Erythroblast (primary cell): ENCODE measurements at places on chromosomes 7 and 10.
A peak's percentile ranks its signal among the peaks of the same experiment; 100 is the strongest.

DNA sequence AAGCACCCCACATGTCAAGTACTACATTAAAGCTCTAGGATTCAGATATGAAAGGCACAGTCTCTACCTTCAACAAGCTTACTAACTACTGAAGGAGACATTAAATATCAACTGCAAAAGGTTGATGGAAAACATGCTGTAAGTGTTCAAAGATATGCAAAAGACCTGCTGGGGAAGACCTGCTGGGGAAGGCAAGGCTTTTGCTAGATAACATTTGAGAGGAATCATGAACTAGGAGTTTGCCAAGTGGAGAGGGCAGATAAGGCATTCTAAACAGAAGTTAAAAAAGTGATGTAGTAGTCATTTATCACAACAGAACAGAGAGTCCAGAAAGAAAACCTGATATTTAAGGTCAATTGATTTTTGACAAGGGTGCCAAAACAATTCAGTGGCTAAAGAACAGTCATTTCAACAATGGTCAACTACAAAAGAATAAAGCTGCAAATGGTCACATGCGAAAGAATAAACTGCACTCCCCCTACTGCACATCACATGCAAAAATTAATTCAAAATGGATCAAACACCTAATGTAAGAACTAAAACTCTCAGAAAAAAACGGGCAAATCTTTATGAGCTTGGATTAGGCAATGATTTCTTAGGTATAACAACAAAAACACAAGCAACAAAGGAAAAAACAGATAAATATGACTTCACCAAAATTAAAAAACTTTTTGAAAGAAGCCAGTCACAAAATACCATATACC is 23.0 kb upstream of the MSS51 start:
- peak; percentile 92 for DNase-seq

DNA sequence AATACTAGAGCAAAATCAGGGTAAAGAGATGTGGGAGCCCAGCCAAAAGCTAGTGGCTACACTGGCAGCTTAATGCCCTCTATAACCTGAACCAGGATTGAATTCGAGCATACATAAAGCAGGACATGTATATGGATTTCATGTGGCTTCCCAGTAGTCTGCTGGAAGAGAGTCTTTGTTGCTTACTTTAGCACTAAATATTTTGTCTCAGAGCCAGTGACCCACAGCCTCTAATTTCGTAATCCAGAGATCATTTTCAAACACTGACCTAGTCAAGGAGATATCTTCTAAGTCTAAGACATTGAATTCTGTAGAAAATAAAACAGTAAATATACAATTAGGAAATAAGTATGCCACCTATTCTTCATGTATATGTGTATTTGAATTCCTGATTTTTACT is 64.2 kb upstream of the GNAI1 start:
- DNase-seq: no peak

GRCh38 chr7:158819571-158820203 is 9.6 kb downstream of the ESYT2 start:
- DNase-seq: peak; percentile 70

DNA sequence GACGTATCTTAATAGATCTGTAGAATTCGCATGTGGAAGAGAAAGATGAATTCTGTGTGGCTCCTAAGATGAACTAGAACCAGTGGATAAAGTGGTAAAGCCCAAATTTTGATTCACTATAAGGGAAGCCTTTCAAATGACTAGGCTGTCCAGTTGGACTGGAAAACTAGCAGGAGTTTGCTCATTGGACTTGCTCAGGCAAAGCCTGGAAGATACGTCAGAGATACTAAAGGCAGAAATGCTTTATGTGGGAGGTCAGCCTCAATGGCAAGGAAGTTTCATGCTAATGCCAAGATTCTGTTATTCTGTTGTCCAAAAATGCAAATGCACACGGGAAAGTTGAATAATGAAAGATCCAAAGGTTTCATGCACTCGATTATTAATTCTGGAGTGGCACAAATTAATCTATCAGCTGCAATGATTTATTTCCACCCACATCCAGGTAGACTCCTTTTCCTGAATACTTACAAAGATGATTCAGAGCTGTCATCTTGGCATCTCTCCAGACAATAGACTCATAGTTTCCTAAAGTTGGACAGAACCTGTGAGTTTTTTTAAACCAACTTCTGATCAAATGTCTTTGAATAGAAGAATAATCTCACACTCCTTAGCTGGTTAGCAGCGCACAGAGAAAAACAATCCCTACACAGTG is 20.5 kb upstream of the PPP1R3C start:
- DNase-seq: no peak

DNA sequence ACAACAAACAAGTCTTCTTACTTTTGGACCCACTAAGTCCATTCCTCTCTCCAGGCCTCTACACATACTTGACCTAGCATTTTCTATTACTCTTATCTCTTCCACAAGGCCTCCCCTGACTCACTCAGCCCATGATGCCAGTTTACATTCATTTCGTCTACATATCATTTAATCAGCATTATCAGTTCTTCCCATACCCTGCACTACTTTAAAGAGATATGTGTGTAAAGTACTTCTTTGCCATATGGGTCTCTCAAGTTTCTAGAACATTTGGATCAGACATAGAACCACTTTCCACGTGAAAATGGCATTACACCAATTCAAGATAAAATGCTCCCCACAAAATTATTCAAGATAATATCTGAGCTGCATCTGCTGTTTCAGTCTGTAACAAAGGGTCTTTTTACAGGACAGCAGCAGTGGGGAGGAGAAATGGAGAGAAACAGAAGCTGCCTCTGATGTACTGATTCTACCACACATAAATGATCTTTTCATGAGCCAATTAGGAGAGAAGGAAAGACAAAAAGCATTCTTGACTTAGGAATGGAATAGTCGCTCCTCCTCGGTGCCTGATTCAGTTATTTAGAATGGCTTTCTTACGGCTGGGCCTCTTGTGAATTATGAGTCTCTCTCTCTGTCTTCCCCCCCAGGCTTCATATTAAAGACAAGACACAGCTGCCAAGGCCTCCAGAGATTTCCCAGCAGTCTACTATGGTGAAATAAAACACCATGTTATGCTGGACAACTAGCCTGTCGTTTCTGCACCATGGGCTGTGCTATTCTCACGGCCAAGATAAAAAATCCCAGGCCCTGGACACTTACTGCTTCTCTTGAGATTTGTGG is 46.9 kb upstream of the SEPTIN7 start:
- DNase-seq: peak; percentile 79

DNA sequence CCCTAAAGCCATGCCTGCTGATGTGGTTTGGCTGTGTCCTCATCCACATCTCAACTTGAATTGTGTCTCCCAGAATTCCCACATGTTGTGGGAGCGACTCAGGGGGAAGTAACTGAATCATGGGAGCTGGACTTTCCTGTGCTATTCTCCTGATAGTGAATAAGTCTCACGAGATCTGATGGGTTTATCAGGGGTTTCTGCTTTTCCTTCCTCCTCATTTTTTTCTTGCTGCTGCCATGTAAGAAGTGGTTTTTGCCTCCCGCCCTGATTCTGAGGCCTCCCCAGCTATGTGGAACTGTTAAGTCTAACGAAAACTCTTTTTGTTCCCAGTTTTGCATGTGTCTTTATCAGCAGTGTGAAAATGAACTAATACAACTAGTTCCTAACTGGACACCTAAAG is 11.8 kb downstream of the MACROH2A2 start:
- DNase-seq: no peak

GRCh38 chr10:127679642-127680255 is 57.2 kb upstream of the FOXI2 start:
- DNase-seq: no peak

- no peak for DNase-seq
Observed at GRCh38 chr7:1912593-1913465, 242.8 kb downstream of the ELFN1 start.

DNA sequence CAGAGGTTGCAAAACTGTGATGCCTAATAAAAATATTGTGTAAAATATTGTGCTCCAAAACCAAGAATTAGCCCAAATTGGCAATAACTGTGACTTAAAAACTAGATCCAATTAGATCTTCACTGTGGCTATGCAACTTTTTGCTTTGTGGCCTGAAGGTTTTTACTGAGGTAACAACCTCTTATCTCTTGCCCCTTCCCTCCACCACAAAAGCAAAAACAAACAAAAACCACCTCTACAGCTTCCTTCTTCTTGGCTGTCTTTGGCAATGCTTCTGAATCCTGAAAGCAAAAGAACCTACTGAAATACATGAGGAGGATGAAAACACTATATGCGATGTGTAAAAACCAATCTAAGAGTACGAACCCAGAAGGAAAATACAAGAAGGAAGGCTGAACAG is 226.7 kb upstream of the MBL2 start:
- no peak for DNase-seq

- DNase-seq: no peak
Observed at GRCh38 chr7:26153241-26153822, 1.3 kb downstream of the NFE2L3 start.

DNA sequence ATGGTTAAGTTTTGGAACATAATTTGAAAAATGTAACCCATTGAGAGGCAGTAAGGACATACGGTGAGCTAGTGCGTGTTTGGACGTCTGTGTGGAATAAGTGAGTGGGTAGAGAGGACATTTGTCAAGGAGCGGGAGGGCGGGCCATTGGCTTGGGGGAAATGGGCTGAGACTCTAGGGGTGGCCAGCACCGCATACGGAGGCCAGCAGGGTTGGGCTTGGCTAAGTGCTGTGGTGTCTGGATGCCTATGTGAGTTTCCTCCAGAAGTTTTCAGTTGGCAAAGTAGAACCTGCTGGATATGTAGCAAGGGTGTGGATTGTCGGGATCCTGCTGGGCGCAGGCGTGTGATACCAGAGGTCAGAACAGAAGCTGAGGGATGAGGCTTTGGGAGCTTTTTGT is 103.0 kb downstream of the TCF7L2 start:
- DNase-seq: no peak

DNA sequence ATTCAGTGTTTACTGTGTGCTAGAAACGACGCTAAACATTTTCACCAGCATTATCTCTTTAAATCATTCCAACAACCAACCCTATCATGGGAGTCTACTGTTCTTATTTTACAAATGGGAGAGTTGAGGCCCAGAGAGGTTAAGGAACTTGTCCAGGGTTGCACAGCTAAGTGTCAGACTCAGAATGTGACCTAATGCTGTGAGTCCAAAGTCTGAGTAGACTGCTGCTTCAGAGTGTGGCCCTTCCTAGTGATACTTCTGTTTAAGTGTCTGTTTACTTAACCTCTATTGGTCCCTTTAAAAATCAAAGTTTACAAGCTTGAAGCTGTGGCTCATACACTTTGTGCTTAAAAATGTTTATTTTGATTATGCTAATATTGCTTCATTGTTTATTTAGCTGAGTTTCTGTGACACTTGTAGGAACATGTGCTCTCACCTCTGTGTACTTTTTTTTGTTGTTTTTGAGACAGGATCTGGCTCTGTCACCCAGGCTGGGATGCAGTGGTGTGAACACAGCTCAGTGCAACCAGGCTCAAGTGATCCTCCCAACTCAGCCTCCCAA is 84.4 kb upstream of the SYPL1 start:
- no peak for DNase-seq

GRCh38 chr10:86870679-86871078 is 86.7 kb downstream of the MMRN2 start:
- DNase-seq: no peak

- DNase-seq: no peak
Observed at GRCh38 chr7:105149827-105150226, 135.8 kb downstream of the KMT2E start.

GRCh38 chr7:521221-522070 is 1.8 kb upstream of the PDGFA start:
- peak; percentile 31 for DNase-seq

GRCh38 chr7:81993186-81993585 is 223.3 kb upstream of the HGF start:
- no peak for DNase-seq

GRCh38 chr10:122159141-122159970 is 111.7 kb upstream of the BTBD16 start:
- no peak for DNase-seq

DNA sequence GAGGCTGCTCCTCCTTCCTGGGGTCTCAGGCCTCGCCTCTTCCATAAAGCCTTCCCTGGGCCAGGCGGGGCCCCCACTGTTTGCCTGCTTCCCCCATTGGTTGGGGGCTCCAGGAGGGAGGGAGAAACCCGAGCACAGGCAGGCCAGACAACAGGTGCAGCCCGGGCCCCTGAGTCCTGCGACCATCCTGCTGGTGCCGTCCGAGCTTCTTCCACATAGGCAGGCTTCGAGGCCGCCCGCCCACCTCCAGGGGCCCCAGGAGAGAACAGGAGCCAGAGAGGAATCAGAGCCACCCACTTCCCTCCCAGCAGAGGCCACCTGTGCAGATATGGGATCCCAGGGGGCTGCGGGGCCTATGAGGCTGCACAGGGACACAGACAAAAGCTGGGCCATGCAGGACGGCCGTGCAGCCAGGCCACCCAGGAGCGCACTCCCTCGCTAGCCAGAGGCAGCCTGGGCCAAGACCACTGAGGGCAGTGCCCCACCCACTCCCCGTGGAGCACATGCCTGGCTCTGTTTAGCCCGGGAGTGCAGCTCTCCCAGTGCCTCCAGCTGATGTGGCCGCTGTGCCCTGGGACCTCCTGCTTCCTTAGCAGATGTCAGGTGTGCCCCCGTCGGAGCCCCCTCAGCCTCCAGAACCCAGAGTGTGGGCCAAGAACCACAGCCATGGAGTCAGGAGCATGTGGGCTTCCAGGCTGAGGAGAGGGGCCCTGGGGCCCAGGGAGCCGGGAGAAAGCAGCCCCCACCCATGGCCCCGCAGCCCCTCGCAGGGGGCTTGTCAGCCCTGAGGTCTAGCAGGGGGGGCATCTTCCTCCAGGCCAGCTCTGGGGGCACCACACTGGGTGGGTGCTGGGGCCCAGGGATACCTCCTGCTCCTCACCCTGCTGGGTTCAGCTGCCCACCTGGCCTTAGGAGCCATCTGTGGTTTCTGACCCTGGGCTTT is 59.9 kb upstream of the INPP5A start:
- no peak for DNase-seq

DNA sequence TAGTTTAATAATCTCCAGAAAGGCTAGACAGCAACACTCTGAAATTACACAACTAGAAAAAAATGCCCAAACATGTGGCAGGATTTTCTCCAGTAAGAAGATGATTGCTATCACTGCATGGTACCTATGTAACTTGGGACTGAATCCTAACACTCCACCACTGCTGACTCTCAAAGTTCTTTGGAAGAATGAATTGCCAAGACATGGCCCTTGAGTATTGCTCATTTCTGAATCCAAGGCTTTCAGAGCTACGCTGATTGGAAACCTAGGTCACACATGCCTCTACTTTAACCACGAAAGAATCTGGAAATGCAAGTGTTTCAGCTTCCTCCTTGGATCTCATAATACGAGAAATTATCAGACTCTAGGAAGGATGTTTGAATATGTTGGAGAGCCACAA is 167.5 kb upstream of the CELF2 start:
- DNase-seq: no peak

DNA sequence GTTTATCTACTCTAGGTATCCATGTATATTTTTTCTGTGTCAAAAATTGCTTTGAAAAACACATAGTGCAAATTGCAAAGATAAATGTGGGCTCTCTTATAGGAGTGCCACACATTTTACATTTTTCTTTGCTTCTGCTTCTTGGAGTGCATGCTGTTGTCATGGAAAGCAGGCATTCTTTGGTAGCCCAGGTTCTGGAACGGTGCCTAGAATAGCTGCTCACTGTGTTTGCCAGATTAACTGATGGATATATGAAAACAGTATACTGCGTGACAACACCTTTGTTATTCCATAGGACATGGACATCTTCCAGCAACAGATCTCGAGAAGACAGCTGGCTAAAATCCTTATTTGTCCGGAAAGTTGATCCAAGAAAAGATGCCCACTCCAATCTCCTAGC is 13.4 kb downstream of the NIPSNAP2 start:
- no peak for DNase-seq
